ENCODE measurements at places on chromosomes 16 and 17.

- no peak for DNase-seq
Measured at GRCh38 chr17:6969323-6969726, 26.5 kb upstream of the ALOX12 start.

GRCh38 chr17:29038085-29038795 is 4.7 kb upstream of the PIPOX start:
- no peak for DNase-seq

GRCh38 chr16:65185241-65185778 is 63.4 kb upstream of the CDH11 start:
- DNase-seq = no peak

DNA sequence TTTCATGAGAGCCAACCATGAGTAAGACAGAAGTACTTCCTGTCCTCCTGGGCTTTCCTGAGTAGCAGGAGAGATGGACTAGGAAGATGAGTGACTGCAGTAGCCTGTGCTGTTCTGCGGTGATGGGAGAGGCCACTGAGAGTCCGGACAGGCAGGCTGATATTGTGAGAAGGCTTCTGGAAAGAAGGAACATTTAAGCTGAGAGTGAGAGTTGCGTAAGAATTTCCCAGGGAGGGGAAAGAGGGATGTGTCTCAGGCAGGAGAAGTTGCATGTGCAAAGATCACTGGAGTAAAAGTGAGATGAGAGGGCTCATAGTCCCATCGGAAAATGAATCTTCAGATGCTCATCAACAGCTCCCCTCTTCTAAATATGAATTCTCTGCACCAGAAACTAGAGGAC is 258.3 kb downstream of the RBFOX1 start:
- no peak for DNase-seq

DNA sequence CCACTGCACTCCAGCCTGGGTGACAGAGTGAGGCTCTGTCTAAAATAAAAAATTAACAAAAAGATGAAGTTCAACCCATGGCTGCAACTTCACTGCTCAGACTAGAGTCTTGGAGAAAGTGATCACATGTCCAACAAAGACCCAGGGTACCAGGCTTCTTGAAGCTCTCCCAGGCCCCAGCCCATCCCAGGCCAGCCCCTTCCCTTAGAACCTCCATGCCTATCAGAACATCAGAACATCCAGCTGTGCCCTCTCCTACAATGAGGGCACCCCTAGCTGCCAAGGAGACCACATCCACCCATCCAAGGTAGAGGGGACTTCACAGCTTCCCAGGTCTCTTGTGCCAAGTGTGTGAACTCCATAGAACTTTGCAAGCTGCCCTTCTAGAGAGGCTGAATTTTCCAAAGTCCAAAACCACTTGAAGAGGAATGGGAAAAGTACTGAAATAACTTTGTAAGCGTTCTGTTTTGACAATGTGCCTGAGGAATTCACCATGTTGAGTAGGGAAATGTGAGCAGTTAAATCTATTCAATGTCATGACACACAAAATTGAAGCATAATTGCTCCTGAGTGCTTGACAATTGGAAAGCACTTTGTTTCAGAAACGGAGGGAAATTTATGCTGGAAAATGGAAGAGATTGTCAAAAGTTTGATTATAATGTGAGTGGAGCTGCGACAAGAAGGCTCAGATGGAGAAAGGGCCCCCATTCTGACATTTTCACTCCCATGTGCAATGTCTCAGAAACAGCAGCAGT is 230.4 kb downstream of the ZNF423 start:
- no peak for DNase-seq

GRCh38 chr17:45338023-45338781 is 21.4 kb upstream of the MAP3K14 start:
- no peak for DNase-seq

- no peak for DNase-seq
Measured at GRCh38 chr16:82699260-82699659, 72.5 kb downstream of the CDH13 start.

DNA sequence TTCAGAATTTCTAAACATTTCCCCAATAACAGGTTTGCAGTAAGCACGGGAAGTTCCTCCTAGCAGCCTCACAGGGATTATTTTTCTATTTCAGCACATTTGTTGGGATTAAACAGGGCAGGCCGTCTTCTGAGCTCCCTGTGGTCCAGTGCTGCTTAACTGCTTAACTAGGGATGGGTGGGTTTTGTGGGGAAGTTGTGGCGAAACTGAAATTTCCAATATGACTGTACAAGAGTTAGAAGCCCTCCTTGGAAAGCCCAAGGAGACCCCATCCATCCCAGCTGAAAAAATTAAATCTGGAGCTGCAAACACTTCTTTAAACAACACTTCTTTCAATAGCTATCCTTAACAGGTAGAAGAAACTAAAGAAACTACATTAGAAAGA is 22.2 kb downstream of the FAM117A start:
- DNase-seq = no peak

DNA sequence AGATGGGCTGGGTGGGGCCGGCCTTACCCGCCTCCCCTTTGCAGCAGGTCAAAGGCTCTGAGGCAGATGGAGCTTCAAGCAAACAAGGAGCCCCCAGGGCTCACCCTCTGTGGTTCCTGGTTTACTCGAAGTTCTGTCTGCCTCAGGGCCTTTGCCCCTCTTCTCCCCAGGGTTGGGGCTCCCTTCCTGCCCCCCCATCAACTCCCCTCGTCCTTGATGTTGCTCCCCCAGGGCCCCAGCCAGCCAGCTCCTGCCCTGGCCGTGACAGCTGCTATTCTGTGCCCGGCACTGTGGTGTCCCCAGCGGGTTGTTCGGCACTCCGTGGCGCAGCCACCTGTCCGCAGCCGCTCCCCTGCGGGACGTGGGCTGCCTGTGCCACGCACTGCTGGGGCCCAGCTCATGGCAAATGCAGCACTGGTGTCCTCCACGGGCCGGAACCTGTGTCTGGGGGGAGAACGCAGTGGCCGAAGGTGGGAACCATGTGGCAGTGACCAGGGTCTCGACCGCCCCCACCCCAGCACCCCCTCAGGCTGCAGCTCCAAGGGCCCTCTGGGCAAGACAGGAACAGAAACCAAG is 4.3 kb upstream of the METRN start:
- DNase-seq = no peak

GRCh38 chr16:66287416-66287815 is 79.1 kb upstream of the CDH5 start:
- DNase-seq = no peak

- DNase-seq = no peak
Measured at GRCh38 chr16:81204798-81205680, 33.5 kb upstream of the BCO1 start.

GRCh38 chr17:39178536-39178935 is 12.6 kb upstream of the ARL5C start:
- DNase-seq = no peak

DNA sequence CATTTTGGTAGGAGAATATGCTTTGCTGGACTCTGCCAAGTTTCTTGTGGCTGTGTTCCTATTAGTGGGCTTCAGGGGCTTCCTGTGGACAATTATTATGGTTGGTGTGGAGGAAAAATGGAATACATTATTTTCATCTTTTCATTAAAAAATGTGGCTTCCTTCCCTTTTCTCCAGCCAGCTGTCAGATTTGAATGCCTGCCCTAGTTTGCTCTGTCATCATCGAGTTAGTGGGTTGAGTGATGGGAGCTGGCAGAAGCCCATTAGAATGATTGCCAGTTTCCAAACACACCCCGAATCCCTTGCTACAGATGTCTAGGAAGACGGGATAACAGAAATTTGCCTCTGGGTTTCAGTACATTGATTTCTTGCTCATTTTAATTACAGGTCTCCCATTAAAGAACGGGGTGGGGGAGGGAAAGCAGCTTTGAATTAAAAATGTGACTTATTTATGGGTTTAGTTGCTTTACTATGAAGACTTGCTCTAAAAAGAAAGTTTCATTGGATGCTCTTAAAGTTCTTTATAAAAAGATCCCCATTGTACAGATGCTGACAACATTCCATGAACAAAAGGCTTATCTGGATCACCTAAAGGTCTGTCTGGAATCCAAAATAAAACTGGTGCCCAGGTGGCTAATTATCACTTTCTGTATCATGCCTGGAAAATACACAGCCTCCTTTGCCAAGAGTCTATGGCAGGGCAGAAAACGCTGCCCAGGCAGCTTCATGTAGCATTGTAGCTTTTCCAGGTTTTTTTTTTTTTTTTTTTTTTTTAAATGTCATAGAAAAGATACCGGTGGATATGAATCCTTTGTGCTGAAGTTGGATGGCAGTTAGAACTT is 103.6 kb downstream of the PRKCA start:
- DNase-seq = no peak

- DNase-seq = no peak
Measured at GRCh38 chr16:63311313-63311712, 1275.1 kb upstream of the CDH8 start.

DNA sequence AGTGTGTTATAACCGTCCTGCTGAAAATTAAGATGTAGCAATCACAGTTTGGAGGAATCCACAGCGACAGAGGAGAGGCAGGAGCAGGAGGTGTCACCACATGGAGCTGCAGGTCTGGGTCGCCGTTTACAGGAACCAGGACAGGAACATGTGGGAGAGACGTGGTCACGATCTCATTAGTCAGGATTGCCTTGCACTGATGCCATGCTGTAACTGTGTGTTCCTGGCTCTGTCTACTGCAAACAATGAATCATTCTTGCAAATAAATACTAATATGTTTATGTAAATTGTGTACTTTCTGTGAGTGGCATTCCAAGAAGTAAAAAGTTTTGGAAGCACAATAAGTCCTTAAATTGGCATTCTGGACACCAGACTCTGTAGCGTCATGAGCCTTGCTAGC is 271.8 kb downstream of the CPPED1 start:
- no peak for DNase-seq

DNA sequence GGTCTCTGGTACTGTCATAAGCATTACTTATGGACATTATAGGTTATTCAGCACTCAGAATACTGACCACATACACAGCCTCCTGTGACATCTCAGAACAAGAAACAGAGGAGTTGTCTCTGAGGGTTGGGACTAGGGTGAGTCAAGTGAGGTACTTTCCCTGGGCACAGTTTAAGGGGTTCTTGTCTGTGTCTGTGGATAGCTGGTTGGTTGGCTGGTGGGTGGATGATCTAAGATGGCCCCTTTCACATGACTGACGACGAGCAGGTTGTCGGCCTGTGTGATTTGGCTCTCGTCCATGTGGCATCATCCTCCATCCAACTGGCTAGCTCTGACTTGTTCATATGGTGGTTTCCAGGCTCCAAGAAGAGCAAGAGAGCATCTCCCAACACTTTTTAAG is 163.9 kb downstream of the PRKCB start:
- no peak for DNase-seq

GRCh38 chr17:40130352-40131042 is 8.7 kb downstream of the MSL1 start:
- DNase-seq = no peak

- DNase-seq = no peak
Measured at GRCh38 chr17:77036841-77037381, 103.9 kb upstream of the SEC14L1 start.

GRCh38 chr16:78642621-78643285 is 543.3 kb downstream of the WWOX start:
- DNase-seq = no peak

- DNase-seq = peak; percentile 8
Measured at GRCh38 chr16:13919330-13919682, 648 bp upstream of the ERCC4 start.

DNA sequence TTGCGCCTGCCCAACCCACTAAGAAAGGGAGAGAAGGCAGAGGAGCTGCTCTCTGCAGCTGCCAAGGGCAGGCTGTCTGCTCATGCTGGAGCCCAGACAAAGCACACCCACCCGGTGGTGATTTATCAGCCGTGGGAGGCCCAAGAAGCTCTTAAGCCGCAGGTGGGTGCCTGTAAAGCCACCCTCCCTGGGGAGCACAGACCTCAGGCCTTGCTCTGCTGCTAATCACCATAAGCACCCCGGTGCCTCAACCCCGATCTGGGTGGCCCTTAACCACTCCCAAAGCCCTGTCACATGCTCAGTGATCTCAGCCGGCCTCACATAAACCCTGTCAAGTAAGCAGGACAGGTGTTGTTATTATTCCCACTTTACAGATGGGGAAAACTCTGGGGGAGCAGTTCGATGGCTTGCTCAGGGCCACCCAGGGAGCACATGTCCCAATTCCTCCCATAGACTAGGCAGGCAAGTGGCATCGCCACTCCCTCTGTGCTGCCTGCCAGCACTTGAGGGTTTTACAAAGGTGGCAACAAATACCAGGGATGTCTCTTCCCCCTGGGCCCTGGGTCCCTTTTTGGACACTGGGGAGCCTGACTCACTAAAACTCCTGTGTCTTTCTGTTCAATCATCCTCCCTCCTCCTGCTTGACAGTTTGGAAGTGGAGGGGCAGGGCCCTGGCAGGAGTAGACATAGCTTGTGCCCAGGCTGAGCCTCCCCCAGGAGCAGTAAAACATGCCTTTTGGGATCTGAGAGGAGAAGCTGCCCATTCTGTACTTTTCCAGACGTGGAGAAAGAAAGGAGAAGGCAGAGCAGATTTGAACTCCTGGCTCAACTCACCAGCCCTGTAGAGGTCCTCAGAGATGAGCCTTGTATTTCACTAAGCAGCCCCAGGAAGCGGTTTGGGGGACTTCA is 299.3 kb downstream of the SOX9 start:
- DNase-seq = no peak

- no peak for DNase-seq
Measured at GRCh38 chr17:44795928-44796327, 34.2 kb downstream of the GJC1 start.

DNA sequence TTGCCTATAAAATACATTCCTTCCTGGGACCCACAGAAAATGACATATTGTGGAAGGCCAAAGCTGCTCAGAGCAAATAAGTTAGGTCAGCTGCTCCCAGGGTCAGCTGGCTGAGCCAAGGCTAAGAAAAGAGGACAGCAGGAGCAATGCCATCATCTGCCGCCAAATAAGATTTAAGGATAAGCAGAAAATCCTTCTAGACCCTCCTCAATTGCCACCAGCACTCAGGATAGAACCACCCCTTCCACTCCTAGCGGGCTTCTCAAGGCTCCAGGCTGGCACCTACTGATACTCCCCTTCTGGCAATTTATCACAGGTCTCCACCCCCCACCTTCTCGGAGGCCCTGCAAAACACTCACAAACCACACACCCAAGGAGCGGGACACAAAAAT is 22.9 kb downstream of the MBTPS1 start:
- no peak for DNase-seq

DNA sequence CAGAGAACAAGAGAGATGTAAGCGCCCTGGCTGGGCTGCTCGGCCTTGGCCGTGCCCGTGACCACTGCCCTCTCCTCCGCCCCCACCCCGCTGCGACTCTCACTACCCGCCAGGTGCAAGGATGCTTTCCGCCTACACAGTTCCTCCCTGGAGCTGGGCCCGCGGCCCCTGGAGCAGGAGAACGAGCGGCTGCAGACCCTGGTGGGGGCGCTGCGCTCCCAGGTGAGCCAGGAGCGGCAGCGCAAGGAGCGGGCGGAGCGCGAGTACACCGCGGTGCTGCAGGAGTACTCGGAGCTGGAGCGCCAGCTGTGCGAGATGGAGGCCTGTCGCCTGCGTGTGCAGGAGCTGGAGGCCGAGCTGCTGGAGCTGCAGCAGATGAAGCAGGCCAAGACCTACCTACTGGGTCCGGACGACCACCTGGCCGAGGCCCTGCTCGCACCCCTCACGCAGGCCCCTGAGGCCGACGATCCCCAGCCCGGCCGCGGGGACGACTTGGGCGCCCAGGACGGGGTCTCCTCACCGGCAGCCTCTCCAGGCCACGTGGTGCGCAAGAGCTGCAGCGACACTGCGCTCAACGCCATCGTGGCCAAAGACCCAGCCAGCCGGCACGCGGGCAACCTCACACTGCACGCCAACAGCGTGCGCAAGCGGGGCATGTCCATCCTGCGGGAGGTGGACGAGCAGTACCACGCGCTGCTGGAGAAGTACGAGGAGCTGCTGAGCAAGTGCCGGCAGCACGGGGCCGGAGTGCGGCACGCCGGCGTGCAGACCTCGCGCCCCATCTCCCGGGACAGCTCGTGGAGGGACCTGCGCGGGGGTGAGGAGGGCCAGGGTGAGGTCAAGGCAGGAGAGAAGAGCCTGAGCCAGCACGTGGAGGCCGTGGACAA is 9.2 kb upstream of the MRPL58 start:
- DNase-seq = no peak
